IPS-NIHi11 (cell line): ENCODE measurements at places on chromosomes 5 and 9.
A peak's percentile ranks its signal among the peaks of the same experiment; 100 is the strongest.

DNA sequence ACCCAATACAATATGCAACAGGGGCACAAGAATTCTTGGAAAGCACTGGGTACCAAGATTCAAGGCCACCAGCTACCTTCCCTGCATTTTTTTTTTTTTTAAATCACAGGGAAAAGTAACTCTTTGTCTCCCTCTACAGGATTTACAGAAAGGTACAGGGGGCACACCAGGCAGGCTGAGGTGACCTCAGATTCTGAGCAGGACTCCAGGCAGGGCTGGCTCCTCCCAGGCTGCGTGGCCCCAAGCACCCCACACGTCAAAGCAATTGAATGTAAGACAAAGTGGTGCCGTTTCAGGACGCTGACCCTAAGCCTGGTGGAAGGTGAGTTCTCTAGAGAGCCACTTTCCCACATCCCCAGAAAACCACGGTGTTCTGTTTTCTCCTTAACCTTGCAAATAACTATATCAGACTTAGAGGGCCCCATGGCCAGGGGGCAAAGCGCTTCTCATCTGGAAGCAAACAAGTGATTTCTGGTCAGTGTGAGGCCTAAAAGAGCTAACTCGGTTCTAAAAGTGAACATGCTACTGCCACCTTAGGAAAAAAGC, 222.6 kb downstream of the ROR2 start:
- peak; percentile 86 for DNase-seq

DNA sequence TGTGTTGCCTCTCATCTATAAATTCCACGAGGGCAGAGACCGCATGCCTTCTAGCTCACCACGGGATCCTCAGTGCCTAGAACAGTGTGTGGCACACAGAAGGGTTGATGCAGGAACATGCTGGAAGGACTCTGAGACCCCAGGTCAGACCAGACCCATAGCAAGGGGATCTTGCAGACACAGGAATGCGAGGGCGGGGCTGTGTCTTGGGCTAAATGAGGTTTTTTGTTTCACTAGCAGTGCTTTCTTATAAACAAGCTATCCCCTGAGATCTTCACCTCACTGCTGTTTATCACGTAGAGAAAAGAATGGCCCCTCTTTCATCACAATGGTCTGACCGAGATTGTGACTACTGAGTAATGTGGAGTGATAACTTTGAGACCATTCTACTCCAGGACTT, 122.4 kb downstream of the IRX2 start:
- DNase-seq = no peak

GRCh38 chr9:78236551-78236910, 656 bp downstream of the CEP78 start:
- no peak for DNase-seq

DNA sequence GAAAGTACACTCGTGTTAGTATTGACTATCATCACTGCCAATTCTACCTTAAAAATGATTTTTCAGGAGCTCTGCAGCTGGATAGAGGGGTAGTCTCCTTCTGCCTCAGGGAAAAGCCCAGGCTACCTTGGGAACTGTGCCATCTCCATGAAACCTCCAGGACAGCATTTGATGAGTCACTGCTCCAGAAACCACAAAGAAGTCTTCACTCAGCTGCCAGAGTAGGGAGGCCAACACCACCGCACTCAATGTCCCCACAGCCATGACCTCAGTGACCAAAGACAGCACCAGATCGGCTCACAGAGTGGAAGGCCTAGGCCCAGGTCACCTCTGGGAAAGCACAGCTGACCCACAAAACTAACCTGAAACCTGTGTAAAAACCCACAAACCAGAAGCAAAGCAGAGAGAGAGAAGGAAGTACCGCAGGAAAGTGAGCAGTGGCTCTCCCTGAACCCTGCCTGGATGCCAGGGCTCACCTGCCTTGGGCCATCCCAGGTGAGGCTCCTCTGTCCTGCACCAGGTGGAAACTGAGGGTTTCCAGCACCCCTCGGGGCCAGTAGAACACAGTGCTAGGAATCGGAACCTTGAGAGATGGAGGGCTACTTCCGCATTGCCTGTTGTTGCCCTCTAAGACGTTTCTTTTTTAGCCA, 30.0 kb downstream of the S1PR3 start:
- no peak for DNase-seq

DNA sequence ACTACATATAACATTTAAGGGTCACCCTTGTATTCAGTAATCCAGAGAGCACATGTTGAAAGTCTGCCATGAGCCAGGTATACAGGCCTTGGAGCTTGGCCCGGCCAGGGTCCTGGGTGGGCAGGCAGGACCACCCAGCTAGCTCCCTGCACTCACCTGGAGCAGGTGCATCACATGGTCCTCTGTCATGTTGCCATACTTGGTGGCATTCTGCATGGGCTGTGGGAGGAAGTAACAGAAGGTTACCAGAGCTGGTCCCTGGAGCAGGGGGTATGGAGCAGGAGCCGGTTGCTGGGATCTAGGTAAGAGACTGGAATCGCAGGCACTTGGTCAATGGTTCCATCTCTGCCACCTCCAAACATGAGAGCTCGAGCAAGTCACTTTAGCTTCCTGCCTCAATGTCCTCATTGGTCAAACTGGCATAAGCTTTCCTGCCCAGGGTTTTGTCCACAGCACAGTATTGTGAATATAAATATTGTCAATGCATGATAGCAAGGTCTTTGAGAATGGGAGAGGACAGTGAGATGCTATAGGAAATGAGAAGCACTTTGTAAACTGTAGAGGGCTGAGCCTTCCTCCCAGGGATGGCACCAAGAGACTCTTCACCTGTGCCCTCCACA, 6.5 kb downstream of the CD74 start:
- no peak for DNase-seq

GRCh38 chr9:23769307-23769935, 56.6 kb downstream of the ELAVL2 start:
- no peak for DNase-seq

GRCh38 chr5:30832519-30832918, 361.0 kb upstream of the CDH6 start:
- DNase-seq = no peak

DNA sequence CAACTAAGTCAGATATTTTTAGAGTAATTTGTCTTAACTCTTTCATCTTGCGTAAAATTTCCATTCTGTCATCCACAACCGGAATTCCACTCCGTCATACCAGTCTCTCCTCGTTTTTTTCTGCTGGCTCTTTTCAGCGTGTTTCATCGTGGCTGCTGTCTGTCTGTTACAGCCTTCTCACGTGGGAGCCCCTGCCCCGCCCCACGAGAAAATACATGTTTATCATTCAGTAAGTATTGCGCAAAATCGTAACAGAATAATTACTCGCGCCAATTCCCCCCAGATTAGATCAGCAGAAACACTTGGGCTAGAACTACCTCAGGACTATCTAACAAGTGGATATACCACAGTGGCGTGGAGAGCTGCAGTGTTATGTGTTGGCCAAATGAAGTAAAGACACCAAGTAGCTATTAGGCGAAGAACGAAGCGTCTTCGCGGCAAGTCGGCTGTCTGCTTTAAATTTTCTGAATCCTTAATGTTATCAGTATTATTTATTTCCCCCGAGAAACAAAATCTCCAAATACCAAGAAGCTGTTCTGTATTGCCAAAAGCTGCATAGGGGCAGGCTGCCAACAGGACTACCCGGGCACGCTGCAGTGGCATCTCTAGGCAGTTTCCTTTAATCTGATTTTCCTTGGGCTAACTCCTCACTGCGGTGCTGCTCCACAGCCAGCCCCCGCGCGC, 566 bp upstream of the FOCAD start:
- DNase-seq = no peak

DNA sequence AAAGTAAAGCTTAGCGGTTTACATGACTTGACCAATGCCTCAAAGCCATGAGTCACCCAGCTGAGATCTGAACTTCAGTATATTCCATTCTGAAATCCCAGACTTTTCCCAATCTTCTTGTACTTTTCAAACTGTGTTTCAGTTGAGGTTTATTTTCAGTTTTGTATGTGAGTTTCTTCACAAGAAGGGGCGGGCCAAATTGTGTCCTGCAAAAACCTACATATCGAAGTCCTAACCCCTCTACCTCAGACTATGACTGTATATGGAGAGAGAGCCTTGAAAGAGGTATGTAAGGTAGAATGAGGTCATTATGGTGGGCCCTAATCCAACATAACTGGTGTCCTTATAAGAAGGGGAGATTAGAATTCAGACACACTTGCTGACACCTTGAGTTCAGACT, 666 bp upstream of the TLR4 start:
- no peak for DNase-seq

DNA sequence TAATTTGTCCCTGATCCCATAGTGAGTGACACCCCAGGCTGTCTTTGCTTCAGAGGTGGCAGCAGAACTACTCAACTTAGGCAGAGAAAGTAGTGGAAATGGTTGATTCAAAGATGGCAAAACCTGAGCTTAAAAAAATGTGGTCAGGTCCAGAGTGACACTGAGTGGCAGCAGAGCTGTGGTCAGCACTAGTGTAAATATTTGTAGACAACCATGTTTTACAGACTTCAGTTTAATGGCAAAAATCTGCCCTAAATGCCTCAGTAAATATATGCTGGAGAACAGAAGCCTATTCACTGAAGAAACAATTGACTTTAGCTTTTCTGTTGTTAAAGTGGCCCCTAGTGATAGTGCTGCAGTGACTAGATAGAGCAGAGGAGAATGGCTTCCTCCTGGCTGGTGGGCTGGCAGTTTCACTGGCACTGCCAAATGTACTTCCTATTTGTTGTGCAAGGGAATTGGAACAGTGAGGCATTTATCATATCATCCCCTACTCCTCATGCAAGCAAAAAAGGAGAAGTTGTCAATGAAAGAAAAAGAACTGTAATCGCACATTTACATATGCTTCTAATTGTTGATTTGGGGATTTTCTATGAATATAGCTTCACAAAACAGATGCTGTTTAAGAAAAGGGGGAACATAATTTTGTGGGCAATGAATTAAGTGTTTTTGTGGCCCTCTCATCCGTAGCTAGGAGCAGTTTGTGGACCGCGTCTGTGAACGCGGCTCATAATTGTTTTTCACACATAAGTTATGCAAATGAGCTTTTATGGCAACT, 12.0 kb downstream of the PBX3 start:
- DNase-seq = no peak

GRCh38 chr5:180803181-180804128, 849 bp upstream of the MGAT1 start:
- DNase-seq = peak; percentile 47
